ENCODE measurements at places on chromosomes 3 and 15. TPM values are rescaled to one million over a fixed set of nuclear protein-coding genes. Genes with fewer than 3 reads are reported as not detected.

DNA sequence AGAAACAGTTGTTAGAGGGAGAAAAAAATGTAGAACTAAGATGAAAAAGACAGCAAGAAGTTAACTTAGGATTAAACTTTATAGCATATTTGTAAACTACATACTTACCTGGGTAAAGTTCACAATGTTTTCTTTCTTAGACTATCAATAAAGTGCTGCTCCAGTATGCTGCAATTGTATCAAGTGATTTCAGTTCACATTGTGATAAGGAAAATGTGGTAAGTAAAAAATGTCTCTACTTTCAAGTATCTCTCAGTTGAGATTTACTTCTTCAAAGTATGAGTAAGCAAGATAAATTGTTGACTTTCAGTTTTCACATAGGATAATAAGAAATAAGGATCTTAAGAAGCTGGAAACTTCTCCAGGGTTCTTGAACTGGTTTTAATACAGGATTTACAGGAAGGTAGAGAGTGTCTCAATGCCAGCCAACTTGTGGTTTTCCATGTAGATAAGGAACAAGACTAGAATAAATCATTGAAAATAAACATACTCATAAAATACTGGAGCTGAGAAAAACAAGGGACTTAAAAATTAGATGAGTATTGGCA, 528.8 kb downstream of the UNC13C start:
- DNase-seq, result no peak

DNA sequence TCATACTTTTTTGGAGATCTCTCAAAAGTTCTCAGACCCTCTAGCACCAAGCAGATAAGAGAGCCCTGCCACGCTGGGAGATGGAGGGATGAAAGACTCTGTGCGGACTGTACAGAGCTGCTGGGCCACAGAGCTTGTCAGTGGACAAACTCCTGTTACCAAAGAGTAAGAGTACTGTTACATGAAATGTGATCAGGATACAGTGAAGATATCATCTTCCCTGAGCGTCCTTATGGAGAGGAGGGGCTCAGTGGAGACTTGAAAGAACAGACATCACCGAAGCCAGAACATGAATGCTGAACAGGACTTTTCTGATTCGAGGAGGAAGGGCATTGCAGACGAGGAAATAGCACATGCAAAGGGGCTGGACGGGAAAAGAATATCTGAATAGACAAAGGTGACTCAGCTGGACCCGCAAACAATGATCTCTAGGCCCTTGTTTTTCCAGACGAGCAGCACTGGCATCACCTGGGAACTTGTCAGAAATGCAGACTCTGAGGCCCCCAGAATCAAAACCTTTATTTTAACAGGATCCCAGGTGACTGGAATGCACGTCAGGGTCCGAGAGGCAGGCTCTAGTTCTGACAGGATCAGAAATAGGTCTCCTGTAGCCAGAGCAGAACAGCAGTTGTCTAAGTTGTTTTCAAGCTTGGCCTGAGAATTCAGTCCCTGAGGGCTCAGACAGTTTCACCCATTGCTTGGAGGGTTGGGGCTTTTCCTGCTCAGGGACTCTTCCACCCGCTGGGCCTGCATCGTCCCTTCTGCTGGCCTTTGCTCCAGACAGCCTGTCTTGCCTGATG, 277.9 kb downstream of the RPLP1 start:
- no peak for DNase-seq

- no peak for DNase-seq
Observed at GRCh38 chr3:196336319-196337145, 1.7 kb downstream of the TM4SF19 start.

DNA sequence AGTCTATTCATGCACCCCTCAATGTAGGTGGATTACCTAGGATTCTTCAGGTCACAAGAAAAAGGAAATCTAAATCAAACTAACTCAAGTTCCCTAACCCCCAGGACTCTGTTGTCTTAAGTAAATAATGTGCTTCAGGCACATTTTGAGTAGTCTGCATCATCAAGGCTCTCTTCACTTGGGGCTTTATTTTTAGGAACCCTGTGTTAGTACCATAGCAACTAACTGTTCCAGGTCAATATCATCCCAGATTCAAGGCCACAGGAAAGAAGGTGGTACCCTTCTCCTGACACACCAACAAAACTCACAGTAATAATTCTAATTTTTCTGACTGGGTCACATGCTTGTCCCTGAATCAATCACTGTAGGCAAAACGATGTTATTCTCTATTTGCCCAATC, 218.1 kb downstream of the MAGI1 start:
- no peak for DNase-seq

DNA sequence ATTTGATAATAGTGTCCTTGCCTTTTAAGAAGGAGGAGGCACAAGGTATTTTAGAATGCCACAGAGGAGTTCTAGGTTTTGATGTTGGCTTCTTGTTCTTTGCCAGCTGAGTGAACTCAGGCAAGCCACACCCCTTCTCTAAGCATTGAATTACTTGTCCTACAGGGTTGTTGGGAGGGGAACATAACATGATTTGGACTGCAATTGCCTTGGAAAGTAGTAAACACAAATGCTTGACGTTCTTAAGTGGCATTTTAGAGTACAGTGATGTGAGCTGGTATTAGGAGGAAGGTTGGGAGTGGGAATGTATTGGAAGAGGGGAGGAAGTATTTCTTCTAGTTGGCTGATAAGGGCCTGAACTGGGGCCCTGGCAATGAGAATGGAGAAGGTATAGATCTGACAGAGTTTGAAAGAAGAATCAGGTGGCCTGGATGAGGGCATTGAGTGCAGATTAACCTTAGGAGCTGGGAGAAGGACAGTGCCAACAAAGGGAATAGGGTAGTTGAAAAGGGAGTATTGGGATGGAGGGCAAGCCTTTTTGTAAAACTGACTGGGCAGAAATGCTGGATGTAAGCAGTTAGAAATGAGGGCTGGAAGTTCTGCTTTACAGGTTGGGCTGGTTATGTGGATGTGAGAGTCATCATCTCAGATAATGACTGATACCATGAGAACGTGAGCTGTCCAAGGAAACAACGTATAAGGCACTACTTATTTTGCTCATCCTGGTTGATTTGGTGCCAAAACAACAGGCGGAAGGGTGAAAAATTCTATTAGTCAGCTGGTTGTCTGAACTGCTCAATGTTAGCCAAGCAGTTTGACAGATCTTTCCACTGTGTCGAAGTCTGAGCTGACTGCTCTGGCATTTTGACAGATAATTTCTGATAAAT, 16.7 kb downstream of the KAT2B start:
- DNase-seq, result no peak

GRCh38 chr3:59839283-59839682, 789.5 kb upstream of the CFAP20DC start:
- no peak for DNase-seq

DNA sequence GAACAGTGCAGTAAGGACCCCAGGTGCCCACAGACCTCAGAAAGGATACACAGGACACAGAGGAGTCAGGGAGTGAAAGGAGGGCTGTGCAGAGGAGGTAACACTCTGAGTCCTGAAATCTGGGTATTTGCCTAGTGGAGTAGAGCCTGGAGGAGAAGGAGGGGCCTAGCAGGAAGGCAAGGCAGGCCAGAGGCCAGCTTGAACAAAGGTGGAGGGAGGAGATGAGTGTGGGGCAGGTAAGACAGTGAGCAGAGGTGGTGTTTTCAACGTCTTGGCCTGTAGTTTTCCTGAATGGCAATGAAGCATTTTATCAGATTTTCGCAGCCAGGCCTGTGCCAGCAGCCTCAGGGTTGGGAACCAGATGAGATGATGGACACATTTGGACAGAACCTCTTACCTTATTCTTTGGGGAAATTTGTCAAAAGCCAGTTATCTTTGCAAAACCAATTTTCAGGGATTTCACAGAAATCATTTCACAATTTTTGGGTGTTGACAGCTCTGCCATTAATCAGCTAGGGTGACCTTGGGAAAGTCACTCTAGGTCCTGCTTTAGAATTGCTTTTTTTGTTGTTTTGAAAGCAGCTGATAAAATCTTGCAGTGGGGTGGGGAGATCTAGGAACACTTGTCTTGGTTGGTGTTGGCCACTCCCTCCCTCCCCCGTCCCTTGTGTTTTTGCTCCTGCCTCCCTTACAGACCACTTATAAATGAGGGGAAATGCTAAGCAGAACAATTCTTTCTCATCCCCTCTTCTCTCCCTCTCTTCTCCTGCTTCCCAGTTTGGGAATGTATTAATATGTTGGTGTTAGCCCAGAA, 38.4 kb downstream of the SPSB4 start:
- DNase-seq, result no peak

DNA sequence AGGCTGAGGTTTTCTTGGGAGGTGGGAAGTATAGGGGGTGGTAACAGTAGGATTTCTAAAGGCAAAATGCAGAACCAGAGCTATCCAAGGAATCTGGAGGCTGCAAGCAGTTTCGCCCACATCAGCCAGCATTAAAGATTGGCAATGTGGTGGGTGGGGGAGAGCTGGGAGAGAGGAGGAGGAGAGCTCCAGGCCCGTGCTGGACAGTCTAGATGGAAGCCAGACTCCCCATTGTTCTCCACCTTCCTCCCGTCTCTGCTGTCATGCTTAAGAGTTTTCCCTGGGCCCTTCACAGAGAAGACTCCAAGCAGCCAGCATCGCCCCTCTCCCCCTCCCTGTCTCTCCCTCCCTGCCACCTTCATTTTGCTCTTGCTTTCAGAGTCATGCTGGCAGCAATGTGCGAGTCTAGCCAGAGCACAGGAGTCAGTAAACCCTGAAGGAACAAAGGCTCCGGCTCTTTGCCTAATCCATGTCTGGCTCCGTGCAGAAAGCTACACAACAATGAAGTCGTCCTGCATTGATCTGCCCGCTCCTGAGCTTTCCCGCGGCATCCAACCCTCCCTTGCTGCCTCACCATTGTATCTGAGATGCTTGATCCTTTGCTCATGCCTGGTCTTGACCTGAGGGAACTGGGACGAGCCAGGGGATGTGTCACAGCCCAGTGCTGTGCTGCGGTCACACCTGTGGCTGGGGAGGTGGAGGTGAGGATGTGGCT, 282.9 kb downstream of the NTRK3 start:
- DNase-seq, result no peak

GRCh38 chr3:14538451-14539088, 1.6 kb downstream of the GRIP2 start:
- no peak for DNase-seq

DNA sequence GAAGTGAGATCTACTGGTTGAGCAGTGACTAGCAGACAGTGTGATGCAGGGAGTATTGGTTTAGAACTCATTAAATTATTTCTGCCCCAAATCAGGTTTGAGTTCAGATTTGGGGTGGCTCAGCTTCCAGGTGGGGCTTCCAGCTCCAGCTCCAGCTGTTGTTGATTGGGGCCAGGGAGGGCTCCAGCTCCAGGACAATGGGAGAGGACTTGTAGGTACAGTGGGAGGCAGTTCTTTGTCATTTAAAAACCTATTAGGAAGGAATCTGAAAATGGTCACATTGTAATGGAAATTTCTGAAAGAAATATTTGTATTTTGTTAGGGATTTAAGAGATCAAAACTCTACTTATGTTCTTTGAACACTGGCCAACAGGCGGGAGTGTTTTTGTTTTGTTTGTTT, 97.0 kb downstream of the FNDC3B start:
- DNase-seq, result no peak

DNA sequence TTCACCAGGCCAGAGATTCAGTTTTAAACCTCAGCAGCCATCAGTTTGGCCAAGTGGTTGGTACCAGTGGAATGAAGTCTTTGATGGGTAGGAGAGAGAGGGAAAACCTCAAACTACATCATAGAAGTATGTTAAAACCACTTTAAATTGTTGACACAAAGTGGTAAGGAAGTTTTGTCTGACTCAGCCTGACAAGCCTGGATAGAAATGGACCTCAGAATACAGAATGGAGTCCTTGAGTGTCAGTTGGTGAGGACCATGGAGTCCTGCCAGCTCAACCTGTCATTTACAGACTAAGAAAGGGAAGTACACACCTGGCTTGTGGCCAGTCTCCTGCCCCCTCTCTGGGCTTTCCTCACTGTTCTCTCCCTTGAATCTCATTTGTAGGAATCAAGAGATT, 12.1 kb downstream of the EAF1 start:
- no peak for DNase-seq

DNA sequence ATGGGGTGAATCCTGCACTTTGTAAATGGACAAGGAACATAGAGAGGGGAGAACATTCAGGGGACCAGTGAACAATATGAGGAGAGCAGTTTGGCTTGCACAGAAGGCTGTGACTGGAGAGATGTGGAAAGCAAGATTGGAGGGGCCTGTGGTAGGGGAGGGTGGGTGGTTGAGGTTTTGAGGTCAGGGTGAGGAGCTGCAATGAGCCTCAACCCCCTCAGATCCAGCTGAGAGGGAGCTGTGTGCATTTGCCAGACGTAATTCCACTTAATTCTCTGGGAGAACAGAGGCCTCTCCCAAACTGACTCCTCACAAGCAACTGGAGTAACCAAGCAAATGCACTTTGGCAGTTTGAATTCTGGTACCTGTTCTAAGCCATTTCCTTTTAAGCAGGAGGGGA, 253.1 kb upstream of the TRIM42 start:
- no peak for DNase-seq

DNA sequence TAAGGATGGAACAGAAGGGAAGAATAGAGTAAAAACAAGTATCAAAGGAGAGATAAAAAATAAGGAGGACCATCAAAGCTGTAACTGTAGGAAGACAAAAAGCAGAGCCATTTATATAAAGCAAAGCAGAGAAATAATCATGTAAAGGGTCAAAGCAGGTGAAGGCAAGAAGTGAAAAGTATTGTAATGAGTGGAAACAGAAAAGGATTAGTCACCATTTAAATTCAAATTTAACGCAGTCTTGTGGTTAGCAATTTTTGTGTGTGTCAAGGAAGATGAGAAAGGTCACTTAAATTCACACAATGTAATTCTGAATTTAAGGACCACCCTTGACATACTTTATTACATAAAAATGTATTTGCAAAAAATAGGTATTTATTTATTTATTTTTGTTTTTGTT, 567.8 kb downstream of the ROBO1 start:
- no peak for DNase-seq

DNA sequence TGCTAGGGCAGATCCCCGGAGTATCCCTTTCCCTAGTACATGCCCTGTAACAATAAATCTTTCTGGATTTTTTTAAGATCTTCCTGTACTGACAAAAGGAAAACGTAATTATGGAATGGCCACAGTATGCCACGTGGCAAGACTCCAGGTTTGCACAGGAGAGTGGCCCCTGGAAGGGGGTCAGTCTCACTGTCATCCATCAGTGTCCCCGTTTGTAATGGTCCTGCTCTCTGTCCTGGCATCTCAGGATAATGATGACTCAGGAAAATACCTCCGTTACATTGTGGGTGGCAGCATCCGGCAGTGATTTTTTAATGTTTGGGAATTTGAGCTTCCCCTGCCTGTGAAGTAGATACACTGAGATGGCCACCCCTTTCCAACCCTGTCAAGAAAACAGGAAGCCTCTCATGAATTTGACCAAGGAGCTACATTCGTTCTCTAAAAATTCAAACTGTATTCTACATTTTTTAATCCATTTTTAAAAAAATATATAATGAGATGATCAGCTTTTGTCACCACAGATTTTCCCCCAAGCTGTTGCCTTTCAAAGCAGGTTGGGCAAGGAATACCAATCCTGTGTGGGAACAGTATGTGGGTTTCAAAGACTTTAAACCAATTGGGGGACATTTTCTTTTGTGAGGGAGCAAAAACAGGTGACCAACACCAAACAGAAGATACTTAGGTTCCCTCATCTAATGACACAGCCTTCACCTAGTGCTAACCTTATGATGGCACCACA, 110.4 kb downstream of the C3orf70 start:
- DNase-seq, result no peak

Gene XYLB
- polyA plus RNA-seq, result 16.1 TPM

Gene SKIL
- polyA plus RNA-seq, result 66.0 TPM

Gene PDE8A
- 79.7 TPM for polyA plus RNA-seq

Gene PPP1R14D
- 0.62 TPM for polyA plus RNA-seq

Gene ZNF660
- 15.9 TPM for polyA plus RNA-seq

Gene NOX5
- polyA plus RNA-seq, result 1.5 TPM

Gene CAND2
- polyA plus RNA-seq, result 7.5 TPM

Gene GOLGA6D
- polyA plus RNA-seq, result 0.57 TPM

Gene SLC24A5
- 2.0 TPM for polyA plus RNA-seq

Gene SLC24A1
- polyA plus RNA-seq, result 25.9 TPM

Gene DPPA4
- polyA plus RNA-seq, result 6.1 TPM

Data from left kidney (tissue), 8 donors.